ENCODE measurements at places on chromosomes 16 and 17.

DNA sequence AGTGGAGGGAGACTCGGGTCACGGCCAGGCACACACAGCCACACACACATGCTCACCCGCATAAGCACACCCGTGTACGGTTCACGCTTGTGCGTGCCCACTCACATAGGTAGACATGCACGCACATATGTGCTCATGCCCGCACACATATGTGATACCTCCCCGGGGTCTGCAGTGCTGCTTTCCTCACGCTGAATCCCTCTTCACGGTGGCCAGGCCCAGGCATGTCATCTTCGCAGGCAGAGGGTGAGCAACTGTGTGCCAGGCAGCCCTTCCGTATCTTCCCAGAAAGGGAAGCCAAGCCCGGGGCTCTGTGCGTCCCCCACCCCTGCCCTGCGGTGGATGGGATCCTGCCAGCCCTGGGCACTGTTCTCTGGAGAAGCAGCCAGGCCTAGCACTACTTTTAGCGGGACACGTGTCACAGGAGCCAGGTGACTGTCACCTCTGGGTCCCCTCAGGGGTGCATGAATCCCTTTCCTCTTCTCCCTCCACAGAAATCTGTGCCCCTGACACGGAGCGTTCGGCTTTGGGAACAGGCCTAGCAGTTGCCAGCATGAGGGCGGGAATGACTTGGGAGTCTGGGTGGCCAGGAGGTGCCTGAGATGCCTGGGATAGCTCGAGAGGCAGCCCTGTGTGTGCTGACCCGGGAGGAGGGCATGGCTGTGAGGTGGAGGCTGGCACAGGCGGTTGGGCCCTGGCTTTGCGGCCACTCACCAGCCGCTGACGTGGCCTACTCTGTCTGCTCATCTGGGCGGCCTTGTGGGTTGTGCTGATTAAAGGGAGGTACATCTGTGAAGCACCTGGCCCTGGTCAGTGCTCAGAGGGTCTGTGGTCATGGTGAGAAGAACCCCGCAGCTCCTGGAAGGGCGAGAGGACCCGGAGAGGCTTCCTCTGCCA is 47.5 kb downstream of the BAIAP2 start:
- DNase-seq, result no peak

DNA sequence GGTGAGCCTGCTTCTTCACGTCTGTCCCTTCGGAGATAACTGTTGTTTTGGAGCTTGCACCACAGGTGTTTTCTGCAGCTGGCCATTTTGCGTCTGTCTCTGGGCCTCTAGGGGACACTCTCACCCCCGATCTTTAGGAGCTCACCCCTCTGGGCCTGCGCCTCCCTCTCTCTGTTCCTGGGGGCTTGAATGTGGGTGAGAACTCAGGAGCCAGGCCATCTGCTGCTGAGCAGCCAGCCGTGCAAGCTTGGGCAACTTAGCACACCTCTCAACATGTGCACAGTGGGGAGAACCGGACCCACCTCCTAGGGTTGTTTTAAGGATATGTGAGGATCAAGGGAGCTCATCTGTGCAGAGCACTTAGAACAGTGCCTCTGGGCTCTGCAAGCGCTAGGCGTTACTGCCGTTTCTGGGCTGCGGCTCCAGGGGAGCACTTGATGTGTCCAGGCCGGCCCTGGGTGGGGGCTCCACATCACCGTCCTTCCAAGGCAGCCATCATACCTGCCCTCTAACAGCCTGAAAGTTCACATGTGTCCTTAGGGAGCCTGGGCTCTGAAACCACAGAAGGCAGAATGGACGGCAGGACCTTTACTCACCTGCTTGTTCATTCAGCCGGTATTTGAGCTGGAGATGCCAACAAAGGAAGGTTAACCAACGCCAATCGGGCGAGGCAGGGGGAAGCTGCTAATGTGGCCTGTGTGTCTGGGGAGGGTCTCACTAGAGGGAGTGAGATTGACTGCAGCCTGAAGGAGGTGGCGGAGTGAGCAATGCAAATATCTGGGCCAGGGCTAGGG is 66.3 kb downstream of the MRC2 start:
- no peak for DNase-seq

GRCh38 chr17:57366177-57366557 is 109.8 kb downstream of the MSI2 start:
- DNase-seq, result no peak

GRCh38 chr17:65278050-65278819 is 141.1 kb downstream of the RGS9 start:
- DNase-seq, result peak; percentile 9

DNA sequence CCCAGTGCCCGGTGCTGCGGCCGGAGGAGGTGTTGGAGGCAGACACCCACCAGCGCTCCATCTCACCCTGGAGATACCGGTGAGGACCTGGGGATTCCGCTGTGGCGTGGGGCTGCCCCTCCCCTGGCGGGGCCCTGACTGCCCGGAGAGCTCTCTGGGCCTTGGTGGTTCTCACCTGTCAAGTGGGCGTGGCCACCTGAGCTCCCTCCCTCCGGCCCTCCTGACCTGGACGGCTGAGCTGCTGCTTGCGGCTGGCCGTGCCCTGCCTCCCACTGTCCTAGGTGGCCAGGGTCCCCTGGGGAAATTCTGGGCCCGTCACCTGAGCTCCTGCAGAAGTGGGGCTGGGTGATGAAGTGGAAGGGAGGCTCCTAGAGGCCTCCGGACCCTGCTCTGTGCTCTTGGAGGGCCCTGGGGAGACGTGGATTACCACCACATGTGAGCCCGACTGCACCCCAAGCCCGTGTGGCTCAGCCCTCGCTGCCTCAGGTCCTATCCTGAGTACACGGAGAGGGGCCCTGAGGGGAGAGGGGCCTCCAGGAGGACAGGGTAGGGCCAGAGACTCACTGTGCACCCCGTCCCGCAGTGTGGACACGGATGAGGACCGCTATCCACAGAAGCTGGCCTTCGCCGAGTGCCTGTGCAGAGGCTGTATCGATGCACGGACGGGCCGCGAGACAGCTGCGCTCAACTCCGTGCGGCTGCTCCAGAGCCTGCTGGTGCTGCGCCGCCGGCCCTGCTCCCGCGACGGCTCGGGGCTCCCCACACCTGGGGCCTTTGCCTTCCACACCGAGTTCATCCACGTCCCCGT is 1.1 kb downstream of the IL17C start:
- DNase-seq, result no peak

DNA sequence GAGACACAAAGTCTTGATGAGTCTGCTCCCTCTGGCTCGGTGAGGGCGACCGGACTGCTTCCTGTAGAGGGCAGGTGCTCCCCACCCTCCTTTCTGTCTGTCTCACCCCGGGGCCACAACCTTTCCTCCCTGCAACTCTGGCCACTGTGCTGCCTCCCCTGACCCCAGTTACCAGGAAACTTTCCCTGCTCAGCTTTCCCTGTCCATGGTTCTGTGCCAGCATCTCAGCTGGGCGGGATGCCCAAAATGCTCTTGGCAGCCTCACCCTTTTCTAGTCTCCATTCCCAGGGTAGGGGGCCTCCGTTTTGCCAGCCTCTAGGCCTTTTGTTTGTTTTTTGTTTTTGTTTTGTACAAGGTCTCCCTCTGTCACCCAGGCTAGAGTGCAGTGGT is 1.4 kb downstream of the PLD2 start:
- DNase-seq, result no peak

GRCh38 chr17:12597895-12598294 is 67.8 kb upstream of the MYOCD start:
- no peak for DNase-seq

DNA sequence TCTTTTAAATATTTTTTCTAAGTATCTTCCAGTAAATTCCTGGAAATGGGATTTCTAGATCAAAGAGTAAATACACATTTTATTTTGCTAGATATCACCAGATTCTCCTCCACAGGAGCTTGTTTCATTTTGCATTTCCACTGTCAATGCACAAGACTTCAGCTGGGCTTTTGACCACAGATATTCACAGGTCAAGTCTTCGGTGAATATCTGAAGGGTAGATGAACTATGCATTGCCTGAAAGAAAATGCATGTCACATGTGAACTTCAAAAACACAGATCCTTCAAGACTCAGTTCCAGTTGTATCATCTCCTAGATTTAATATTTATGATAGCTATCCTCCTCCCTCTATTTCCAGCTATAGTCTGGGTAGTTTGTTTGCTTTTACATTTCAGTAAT is 963.6 kb upstream of the GOT2 start:
- DNase-seq, result no peak
